ENCODE measurements at places on chromosomes 4 and X. TPM values are rescaled to one million over a fixed set of nuclear protein-coding genes. Genes with fewer than 3 reads are reported as not detected.

RAB9A gene
- 18.3 TPM for total RNA-seq

CXCL3 gene
- 0.17 TPM for total RNA-seq

CTPS2 gene
- total RNA-seq, result 6.0 TPM

CITED1 gene
- total RNA-seq, result not detected

- no peak overlapping the region for H3K4me3 ChIP-seq
- DNase-seq, result no peak
- H3K4me1 ChIP-seq, result no peaks in the 10 kb centered on the region
- peaks cover 3% of the 10 kb centered on the region for H3K36me3 ChIP-seq
Observed at GRCh38 chr4:67746797-67747495, 7.2 kb downstream of the GNRHR start.

DNA sequence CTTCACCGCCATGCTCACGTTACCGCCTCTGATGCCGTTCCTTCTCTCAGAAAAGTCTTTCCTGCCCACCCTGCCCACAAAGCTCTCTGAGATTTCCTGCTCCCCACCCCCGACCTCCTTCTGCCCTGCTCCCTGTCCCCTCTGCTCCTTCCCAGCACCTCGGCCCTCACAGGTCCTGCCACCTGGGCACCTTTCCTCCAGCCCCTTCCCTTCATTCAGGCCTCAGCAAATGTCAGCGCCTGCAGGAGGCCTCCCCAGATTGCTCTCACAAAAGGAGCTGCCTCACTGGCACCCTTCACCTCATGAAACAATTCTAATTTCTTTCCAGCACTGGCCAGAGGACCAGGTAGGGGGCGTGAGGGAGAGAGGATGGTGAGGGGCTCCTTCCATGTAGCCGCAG, 33.6 kb upstream of the MXD4 start:
- peaks cover 6% of the 10 kb centered on the region for H3K36me3 ChIP-seq
- DNase-seq, result peak; percentile 30
- peaks cover 34% of the 10 kb centered on the region for H3K4me1 ChIP-seq
- H3K27me3 ChIP-seq, result peaks cover 13% of the 10 kb centered on the region

DNA sequence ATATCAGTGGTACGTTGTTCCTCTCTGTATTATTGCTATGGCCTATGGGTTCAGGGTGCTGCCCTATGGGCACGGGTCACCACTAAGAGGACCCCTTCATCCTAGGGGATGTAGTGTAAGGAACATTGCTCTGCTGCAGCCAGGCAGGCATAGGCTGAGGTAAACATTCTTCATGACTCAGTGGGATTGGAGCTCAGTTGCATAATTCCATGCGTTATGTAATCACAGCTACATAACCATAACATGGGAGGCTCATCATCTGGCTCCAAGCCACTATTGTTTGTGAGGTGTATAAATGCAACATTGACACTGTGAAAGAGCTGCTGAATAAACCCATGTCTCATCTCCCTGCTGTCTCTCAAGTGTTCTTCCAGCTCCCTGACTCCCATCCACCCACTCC, 375.2 kb downstream of the MAGEE1 start:
- no peak overlapping the region for H3K4me3 ChIP-seq
- H3K36me3 ChIP-seq, result no peaks in the 10 kb centered on the region
- H3K27ac ChIP-seq, result no peak overlapping the region
- no peaks in the 10 kb centered on the region for H3K4me1 ChIP-seq
- DNase-seq, result no peak

GRCh38 chrX:104972737-104973136, 247.8 kb downstream of the TEX13A start:
- H3K36me3 ChIP-seq, result no peaks in the 10 kb centered on the region
- no peaks in the 10 kb centered on the region for H3K4me1 ChIP-seq
- no peak overlapping the region for H3K4me3 ChIP-seq
- no peak for DNase-seq
- no peak overlapping the region for H3K27ac ChIP-seq

DNA sequence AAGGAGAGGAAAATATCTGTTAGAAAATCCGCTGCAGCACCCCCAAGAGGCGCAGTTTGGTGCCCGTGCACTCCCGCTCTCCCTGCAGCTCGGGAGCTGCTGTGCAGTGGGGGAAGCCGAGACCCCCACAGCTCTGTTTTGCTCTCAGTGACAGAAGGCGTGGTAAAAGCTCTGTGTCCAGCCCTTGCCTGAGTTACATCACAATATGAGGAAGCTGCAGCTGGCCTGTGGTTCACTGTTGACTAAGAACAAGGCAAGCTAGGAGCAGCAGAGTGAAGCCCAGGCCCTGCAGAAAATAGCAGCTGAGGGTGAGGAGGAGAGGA, 88.5 kb upstream of the ADRA2C start:
- no peaks in the 10 kb centered on the region for H3K36me3 ChIP-seq
- H3K27me3 ChIP-seq, result no peaks in the 10 kb centered on the region
- no peak overlapping the region for H3K27ac ChIP-seq
- no peak overlapping the region for H3K4me3 ChIP-seq

DNA sequence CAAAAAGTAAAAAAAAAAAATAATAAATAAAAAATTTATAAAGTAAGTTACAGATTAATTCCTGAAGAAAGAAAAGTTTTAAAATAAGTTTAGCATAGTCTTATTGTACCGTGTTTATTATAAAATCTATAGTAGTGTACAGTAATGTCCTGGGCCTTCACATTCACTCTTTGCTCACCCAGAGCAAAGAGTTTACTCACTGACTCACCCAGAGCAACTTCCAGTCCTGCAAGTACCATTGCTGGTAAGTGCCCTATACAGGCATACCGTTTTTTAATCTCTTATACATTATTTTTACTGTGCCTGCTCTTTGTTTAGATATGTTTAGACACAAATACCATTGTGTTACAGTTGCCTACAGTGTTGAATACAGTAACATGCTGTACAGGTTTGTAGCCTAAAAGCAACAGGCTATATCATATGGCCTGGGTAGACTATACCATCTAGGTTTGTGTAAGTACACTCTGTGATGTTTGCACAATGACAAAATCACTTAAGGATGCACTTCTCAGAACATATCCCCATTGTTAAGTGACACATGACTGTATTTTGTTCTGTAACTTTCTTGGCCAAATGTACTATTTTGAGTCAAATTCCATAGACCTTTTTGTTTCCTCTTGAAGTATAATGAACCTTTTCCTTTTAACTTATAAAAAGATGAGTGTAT, 199.0 kb upstream of the NUDT6 start:
- peaks cover 10% of the 10 kb centered on the region for H3K36me3 ChIP-seq
- no peaks in the 10 kb centered on the region for H3K27me3 ChIP-seq
- no peak for DNase-seq
- H3K4me1 ChIP-seq, result no peaks in the 10 kb centered on the region
- H3K27ac ChIP-seq, result no peak overlapping the region

DNA sequence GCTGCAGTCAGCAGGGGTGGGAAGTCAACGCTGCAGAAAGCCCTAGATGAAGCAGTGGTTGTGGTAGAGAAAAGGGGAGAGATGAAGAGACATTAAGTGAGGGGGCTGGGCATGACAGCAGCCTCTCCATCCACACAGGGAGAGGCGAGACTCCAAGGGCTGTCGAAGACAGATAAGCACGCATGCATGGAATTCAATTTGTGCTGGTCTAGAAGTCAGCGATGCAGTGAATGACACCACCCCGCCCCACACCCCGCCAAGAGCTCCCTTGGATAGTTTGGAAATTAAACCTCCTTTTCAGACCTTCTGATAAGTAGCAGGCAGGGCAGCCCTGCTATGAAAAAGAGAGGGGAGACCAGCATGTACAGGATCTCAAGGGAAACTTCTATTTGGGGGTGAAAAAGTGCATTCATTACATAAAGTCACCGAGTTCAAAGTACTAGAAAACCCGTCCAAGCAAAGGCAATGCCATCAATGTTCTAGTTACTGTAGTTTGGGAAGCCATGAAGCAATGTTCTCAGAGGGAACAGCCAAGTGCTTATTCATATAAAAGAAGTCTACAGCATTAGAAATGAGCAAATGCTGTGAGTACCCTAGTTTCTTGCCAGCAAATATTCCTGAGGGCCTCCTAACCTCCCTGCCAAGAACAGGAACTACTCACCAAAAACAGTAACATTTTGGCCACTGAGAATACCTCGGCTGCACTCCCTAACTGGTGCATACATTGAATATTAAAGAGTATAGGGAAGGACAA, 152.3 kb upstream of the ANXA10 start:
- H3K27ac ChIP-seq, result no peak overlapping the region
- no peaks in the 10 kb centered on the region for H3K4me1 ChIP-seq
- no peak for DNase-seq
- no peaks in the 10 kb centered on the region for H3K36me3 ChIP-seq

DNA sequence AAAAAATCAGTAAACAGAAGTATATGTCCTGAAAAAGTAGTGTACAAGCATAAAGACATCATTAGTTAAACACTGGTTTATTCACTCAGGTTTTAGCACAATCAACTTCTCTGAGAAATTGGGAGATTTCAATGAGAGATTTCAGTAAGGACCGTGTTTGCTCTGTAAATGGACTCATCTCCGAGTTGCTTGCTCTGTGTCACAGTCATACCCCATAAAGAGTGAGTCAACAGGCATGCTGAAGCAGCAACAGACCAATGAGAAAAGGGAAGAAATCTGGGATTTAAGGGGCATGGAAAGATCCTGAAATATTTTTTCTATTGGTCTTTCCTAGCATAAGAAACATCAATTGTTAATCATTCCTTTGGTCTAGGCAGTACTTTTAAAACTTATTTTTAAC, 4.7 kb downstream of the GLUD2 start:
- H3K27me3 ChIP-seq, result peaks cover 12% of the 10 kb centered on the region
- H3K36me3 ChIP-seq, result no peaks in the 10 kb centered on the region
- no peak for DNase-seq
- H3K4me3 ChIP-seq, result no peak overlapping the region
- H3K27ac ChIP-seq, result no peak overlapping the region

- DNase-seq, result no peak
- no peak overlapping the region for H3K4me3 ChIP-seq
- H3K27me3 ChIP-seq, result peaks cover 30% of the 10 kb centered on the region
Observed at GRCh38 chr4:57094832-57095223, 15.4 kb downstream of the IGFBP7 start.

GRCh38 chrX:48513670-48514069, 4.9 kb downstream of the PORCN start:
- peaks cover 16% of the 10 kb centered on the region for H3K36me3 ChIP-seq
- peaks cover 38% of the 10 kb centered on the region for H3K4me1 ChIP-seq
- no peak overlapping the region for H3K27ac ChIP-seq
- no peak for DNase-seq
- H3K4me3 ChIP-seq, result no peak overlapping the region

DNA sequence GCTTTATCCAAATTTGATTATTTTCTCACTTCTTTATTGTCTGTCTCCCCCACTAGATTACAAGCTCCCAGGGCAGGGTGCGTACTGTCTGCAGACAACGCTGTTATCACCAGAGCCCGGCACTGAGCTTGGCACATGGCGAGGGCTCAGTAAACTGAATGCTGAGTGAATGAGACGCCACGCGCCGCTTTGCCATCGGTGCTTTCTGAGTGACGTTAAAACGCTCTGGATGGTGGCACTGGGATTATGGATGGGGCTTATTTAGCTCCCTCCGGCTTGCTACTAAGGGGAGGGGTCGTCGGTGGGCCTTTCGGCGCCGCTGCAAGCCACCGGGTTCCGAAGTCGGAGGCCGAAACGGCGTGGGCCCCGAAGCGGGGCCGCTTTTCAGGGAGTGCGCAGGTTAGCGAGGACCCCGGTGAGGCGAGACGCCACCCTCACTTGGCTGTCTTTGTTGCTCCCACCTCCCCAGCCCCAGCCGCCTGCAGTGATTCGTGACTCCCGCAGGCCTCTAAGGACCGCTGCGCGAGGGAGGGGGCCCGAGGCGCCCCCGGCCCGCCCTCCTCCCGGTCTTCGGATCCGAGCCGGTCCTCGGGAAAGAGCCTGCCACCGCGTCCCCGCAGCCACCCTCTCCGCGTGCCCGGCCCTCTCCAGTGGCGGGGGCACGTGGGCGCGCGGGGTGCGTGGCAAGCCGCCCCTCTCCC, 569 bp upstream of the FHL1 start:
- peaks cover 15% of the 10 kb centered on the region for H3K27me3 ChIP-seq
- peak overlapping the region; percentile 83 for H3K4me3 ChIP-seq
- peaks cover 19% of the 10 kb centered on the region for H3K4me1 ChIP-seq
- no peaks in the 10 kb centered on the region for H3K36me3 ChIP-seq
- peak overlapping the region; percentile 70 for H3K27ac ChIP-seq

GRCh38 chr4:8759987-8760386, 111.7 kb downstream of the HMX1 start:
- no peak overlapping the region for H3K27ac ChIP-seq
- peak; percentile 4 for DNase-seq
- H3K36me3 ChIP-seq, result no peaks in the 10 kb centered on the region
- no peaks in the 10 kb centered on the region for H3K27me3 ChIP-seq
- no peak overlapping the region for H3K4me3 ChIP-seq

Measured in activated naive CD8-positive, alpha-beta T cell treated with anti-CD3 and anti-CD28 coated beads, Interleukin-2, amount 10 ng/mL, durations not matched to agents 7 days and 5 days (primary cell).